GDM1 (cell line): ENCODE measurements at places on chromosomes 13 and 19.

GRCh38 chr19:47540748-47541147 lies 25.9 kb upstream of the NAPA start:
- DNase-seq: no peak

GRCh38 chr19:44019498-44019897 lies 5.7 kb upstream of the ZNF222 start:
- no peak for DNase-seq

GRCh38 chr19:54041969-54042606 lies 21.6 kb downstream of the VSTM1 start:
- no peak for DNase-seq

GRCh38 chr13:52187029-52187423 lies 27.6 kb upstream of the NEK3 start:
- no peak for DNase-seq

GRCh38 chr19:39297931-39298634 lies 1.9 kb downstream of the IFNL1 start:
- peak; percentile 22 for DNase-seq

DNA sequence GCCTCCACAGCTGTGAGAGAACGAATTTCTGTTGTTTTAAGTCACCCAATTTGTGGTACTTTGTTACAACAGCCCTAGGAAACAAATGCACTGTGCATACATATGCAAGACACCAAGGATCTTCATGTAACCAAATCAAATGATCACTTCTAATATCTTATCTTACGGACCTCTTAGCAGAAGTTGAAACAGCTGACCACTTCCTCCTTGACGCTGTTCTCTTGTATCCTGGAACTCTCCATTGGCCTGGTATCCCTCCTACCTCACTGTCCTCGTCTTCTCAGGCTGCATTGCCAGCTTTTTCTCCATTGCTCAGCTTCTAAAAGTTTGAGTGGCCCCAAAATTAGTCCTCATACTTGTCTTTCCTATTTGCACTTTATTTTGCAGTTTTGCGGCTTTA lies 200.4 kb downstream of the DLEU7 start:
- no peak for DNase-seq

DNA sequence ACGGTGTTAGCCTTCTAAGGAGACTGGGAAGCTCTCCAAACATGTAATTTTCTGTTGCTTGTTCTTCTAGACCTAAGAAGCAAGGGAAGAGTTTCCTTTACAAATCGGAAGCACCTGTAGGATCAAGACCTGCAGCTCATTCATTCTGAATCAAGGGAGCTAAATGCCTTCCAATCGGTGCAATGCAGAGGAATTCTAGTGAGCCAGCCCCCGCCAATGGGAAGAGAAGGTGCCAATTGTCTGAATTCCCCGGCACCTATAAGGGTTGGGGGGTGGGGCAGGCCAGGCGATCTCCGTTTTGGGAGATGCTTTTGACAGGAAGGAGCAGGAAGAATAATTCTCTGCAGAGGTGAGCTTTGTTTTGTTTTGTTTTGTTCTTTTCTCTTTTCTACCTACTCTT lies 7.1 kb upstream of the NLRP13 start:
- DNase-seq: no peak

DNA sequence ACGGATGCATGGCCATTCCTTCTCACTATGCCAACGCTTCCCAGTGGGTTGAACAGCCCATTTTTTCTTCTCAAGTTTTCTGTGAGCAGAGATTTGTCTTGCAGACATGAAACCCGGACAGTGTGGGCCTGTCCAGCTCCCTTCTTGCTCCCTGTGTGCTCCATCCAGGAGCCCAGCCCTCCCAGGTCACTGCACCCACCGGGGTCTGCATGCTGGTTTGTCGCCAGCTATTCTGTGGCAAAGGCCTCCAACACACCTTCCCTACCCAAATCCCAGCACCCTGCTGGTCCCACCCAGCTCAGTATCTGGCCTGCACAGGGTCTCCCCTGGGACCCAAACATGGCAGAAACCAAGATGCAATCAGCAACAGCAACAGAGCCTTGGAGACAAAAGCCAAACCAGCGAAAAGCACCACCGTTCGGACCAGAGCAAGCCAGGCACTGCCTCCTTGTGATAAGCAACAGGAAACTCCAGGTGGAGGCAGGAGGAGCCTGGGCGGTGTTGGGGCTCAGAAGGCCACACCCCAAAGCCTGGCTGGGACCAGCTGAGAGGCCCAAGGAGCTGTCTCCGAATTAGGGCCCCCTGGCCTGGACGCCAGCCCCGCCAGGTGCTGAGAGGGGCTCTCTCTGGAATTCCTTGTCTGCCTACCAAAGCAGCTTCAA lies 12.2 kb upstream of the SPACA7 start:
- DNase-seq: no peak

- no peak for DNase-seq
Measured at GRCh38 chr19:17232258-17232657, 6.2 kb downstream of the OCEL1 start.

DNA sequence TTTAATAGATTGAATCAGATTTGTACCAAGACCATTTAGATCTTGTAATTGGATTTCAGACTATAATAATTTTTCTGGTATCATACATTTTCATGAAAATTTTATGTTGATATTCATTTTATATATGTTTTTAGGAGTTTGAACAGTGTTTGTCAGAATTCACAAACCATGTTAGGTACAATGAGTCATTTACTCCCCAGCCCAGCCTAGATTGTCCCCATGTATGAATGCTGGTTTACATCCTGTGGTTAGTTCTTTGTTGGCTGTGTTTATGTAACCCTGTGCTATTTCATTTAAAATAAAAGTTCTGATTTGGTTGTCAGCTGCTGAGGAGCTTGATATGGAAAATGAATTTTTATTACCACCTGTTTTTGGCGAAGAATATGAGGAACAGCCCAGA lies 96.7 kb downstream of the GJA3 start:
- DNase-seq: no peak

DNA sequence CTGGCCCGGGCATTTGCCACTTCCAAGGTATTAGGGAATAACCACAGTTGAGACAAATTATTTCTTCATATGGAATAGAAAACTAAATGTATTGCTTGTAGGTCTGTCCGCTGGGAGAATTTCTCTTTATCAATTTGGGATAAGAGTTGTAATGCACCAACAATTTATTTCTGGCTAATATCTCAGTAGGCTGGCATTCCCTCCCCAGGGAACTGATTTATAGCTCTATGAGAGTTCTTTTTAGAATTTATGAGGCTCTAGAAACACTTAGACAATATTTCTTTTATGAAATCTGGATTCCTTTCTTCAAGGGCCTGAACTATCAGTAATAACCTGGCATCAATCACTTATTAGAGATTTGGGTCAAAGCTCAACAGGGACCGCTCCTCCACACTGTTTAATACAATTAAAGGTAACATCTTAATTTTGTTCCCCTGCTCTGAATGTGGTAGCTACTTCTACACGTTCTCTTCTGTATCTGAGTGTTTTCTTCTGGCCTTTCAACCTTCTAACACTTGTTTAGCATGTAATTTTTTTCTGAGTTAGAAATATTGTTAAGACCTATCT lies 857.4 kb upstream of the PRR20A start:
- no peak for DNase-seq

DNA sequence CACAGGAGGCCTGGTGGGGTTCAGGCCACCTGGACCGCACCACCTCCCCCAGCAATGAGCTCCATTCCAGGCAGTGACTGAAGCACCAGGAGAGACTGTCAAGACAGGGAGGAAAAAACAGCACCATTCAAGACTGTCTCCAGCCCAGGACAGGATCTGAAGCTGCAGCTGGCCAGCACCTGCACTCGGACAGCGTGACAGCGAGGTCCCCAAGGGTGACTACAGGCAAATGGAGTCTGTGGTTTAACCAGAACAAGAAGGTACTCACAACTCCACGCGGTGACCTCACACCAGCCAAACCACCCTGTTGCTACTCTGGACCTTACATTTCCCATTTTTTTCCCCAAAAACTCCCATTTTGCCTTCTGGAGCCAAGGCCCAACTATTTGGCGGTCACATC lies 9.8 kb downstream of the MED26 start:
- DNase-seq: no peak

GRCh38 chr19:48290771-48291488 lies 21.0 kb downstream of the ZNF114 start:
- peak; percentile 12 for DNase-seq

DNA sequence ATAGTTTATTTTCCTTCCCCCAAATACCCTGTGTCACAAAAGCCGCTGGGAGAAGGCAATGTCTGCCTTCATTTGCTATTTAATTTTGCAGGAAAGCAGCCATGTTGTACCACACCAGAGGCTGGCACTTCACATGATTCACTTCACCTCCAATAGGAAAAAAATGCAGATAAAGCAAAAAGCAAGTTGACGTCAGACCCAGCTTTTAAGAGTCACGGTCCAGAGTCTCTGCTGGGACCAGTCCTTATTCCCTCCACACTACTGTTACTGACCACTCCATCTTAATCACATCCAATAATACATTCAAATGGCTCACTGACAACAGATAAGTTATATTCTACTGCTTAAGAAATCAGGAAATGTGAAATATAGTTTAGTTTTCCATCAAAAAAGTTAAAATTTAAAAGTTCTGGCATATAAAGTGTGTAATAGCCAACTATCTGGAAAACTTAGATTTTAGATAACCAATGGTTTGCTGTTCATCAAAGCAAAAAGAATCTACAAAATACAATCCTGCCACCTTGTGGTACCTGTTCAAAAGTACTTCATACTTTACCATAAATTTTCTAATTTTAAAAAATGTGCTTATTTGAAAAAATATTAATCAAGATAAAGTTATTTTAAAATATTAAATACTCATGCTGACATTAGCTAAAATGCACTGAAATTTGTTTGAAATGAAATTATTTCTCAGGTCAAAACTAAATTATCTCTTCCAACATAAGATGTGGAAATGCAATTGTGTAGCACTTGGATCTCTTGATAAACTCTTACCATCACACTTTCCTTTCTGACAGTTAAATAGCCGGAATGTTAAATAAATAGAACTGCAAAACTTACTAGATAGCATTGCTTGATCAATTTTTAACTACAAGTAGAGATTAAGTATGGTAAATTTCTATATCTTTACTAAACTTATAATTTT lies 97.3 kb downstream of the SERP2 start:
- no peak for DNase-seq

DNA sequence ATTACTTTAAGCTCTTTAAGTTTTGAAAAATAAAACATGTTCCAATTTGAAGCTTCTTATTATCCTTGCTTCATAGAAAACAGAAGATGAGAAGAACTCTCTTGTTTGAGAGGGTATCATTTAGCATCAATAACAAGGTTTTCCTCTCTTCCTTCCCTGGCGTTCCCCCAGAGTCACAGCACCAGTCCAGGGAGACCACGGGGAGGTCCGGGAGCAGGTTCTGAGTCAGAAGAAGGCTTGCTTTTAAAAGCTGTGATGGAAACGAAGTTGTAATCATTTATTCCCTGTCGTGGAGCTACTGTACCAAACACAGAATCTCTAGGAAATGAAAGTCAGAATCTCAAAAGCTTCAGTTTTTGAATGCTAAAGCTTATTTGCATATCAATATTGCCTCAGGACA lies 174.0 kb upstream of the LSM14A start:
- no peak for DNase-seq

GRCh38 chr13:49938314-49938713 lies 2.2 kb upstream of the SPRYD7 start:
- no peak for DNase-seq

GRCh38 chr19:48718711-48719231 lies 754 bp downstream of the MAMSTR start:
- no peak for DNase-seq

- DNase-seq: no peak
Measured at GRCh38 chr13:113186061-113186900, 22.2 kb downstream of the PCID2 start.

- DNase-seq: no peak
Measured at GRCh38 chr13:28530729-28531076, 35.8 kb upstream of the FLT1 start.

DNA sequence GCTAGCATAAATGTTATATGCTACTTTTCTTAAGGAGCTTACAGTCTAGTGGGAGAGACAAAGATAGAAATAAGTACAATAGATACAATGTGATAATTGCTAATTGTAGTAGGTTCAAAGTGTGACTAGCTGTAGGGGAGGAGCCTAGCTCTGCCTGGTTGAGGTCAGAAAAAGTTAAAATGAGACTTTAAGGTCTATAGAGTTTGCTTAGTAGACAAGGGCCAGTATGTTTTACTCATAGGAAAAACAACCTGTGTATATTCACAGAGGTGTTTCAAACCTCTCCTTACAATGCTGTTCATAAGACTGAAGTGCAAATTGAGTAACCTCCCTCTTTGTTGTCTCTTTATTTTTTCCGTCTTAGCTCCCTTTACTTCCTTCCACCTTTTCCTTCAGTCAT lies 56.1 kb downstream of the PDS5B start:
- DNase-seq: no peak

DNA sequence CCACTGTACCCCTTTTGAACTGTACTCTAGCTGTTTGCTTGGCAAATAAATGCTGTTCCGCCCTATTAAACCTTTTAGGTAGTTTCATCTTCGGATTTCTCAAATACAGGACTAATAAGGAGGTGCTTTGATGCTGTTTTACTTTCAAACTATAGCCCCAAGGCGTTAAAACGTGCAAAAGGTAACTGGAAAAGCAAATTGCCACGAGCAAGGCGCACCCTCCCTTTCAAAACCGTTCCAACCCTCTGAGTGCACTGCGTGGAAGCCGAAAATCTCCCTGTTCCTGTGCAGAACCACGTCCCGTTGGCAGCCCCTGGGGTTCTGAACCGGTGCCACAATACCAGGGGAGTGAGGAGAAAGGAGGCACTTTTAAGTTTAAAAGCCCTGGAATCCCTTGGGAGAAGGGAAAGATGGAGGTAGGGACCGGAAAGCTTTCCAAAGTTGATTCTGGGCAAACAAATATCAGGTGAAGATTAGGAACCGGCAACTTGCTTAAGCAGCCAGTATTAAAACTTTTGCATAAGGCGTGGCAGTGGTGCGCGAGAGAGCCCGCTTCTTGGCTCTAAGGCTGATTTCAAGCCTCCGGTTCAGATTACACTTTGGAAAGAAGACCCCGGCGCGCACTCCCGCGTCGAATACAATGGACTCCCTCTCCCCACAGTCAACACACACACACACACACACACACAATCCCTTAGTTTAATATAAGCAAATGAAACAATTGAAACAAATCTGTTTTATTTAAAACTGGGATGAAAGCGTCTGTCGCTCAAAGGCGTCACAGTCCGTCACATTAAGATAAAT lies 9.5 kb downstream of the POU4F1 start:
- no peak for DNase-seq
